Kidney glomerular epithelial cell (primary cell): ENCODE measurements at places on chromosomes 5 and 9.

DNA sequence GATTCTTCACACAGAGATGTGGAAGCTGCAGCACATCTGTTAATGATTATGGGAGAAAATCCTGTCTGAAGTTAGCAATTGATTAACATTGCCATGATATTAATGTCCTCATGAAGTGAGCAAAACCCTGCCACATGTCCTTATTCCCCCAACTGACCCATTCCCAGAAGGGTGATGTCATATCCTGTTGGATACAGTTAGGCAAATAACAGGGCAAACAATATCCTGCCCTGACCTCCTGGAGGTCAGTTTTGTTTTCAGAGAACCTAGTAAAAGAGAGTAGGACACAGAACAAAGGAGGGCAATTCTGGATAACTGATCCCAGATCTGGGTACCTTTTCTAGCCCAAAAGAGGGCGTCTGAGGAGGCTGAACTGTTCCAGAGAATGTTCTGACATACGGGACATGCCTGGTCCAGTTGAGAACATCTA is 11.0 kb downstream of the ABLIM3 start:
- DNase-seq, result peak; percentile 59

DNA sequence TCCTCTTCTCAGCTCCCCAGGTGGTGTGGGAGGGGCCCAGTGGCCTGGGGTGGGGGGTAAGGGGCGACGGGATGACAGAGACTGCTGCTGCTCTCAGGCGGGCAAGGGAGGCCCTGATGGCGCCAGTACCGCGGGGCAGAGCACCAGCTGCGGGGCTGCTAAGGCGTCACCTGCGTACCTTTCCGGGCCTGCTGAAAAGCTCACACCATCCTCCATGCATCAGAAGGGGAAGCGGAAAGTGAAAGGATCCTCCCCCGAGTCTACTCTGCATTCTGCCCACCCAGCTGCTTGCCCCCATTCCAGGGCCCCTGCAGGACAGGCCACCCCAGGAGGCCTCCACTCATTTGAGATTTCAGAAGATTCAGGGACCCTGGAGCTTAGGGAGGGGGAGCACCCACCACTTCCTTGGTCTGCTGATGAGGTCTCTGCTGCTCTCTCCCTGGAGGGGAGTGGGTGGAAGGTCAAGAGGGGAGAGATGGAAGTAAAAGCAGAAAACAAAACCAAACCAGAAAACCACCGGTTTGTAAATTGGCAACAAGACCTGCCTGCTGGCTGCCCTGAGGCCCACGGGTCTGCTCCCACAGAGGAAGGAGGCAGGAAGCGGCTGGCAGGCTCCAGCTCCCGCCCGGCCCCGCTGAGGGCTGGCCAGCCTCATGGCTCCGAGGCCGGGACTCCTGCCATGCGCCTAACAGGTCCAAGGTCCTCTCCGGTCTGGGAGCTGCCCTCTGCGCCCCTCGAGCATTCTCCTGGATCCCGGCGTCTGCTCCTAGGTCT is 33.6 kb downstream of the PRRT1B start:
- DNase-seq, result no peak

GRCh38 chr9:94076557-94076956 is 7.7 kb upstream of the PTPDC1 start:
- no peak for DNase-seq

GRCh38 chr9:124174433-124174832 is 83.3 kb upstream of the NEK6 start:
- no peak for DNase-seq

DNA sequence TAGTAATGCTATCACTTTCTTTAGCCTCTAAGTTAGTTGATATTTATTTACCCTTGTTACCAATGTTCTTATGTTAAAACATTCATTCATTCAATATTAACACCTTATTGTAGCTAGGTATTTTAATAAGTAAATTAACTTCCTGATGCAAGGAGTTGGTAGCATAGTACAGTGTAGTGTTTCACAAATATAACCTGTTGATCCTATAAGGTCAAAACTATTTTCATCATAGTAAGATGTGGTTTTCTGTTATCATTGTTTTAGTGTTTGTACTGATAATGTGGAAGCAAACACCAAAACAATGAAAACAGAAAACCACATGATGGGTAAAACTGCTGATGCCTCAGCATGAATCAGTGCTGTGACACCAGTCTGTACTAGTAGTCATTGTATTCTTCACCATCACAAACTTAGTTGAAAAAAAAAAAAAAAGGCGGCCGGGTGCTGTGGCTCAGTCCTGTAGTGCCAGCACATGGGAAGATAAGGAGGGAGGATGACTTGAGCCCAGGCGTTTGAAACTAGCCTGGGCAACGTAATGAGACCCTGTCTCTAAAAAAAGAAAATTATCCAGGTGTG is 36.5 kb downstream of the ZCCHC7 start:
- peak; percentile 10 for DNase-seq

DNA sequence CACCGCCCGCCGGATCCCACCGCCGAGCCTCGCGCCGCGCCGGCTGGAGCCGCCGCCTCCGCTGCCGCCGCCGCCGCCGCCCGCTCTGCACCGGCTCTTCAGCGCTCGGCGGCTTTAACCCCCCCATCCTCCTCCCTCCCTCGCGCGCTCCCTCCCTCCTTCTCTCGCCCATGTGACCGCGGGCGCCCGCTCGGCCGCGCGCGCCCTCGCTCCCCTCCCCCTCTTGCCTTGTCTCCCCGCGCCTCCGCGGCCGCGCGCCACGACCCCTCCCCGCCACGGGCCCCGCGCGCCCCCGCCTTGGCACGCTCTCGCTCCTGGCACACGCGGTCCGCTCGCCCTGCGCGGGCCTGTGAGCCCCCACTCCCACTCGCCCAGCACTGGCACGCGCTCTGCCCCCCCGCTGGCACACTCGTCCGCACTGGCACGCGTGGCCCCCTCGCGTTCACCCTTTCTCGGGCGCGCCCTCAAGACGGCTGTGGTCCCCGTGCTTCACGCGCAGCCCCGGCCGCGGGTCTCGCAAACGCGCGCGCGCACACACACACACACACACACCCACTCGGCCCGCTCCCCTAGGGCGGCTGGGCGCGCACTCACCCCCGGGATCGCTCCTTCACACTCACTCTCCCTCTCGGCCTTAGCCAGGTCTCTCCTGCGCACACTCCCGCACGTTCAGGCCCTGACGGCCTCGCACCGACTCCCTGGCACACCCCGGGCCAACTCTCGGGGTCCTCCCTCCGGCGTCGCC is at the start of gene CNTFR:
TSS of gene CNTFR (minus strand) at position 89 of the 745 bp plus-strand sequence. CDS start 20,743 bp downstream, outside the sequence.
- no peak for DNase-seq

DNA sequence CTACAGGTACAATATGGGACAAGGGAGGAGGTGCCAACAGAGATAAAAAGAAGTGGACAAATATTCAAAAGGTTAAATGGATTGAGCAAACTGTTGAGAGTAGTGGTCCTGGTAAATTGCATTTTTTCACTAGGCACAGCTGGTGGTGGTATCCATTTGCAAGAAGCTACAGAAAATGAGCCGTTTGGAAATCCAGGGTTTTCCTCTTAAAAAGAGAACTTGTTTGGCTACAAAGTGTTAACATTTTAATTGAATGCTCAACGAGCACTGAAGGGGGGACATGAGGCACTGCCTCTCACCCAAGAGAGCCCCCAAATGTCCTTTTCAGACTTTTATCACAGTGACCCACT is 491 bp upstream of the ZCCHC9 start:
- no peak for DNase-seq

GRCh38 chr5:77748160-77748559 is 28.0 kb downstream of the TBCA start:
- no peak for DNase-seq

DNA sequence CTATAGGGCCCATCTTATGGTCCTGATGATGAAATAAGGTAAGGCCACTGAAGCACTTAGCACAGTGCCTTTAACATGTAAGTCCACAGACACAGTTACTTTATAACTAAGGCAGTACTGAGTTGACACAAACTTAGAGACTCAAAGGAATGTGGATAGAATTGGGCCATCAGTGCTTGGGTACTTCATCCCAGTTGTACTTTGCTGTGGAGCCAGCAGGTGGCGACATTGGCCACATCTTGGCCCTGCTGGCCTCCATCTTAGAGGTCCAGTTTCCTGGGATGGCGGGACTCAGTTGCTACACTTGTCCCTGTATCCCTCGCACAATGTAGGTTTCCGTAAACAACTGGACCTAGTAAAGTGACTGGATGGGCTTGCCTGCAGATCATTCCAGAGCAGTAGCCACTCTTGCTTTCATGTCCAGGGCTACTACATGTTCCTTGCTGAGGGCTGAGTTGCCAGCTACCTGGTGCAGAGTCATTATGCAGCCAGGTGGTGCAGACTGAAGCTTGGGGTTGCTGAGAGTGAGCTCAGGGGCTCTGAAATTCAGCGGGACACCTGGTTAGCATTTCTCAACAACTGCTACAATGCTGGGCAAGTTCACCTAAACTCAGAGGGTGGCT is 10.6 kb downstream of the MTAP start:
- peak; percentile 74 for DNase-seq

GRCh38 chr5:122810405-122810804 is 35.0 kb upstream of the SNX24 start:
- no peak for DNase-seq

DNA sequence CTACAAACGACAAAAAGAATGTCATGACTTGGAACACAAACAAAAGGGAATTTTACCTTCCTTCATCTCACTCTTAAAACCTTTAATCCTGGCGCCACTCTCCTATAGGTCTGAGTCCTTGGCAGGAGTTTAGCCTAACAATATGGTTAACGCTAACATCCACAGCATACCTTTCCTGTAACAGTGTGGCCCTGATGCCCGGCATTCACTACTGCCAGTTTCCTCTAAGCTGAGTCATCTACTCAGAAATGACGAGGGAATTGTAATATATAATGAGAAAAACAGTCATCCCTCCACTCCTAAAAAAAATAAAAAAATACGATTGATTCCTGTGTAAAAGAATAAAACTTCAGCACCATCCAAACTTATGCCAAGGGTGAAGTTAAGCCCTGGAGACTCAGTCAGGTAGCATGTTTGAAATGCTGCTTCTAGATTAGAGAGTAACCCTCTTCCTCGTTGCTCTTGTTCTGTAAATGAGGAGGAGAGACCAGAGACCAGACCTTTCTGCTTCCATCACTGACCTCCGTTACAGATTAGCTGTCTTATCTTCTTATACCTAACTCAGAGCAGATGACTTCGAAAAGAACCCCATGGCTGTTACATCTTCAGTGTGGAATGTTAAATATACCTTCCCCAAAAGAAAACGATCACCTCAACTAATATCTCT is 37.4 kb downstream of the CCDC125 start:
- DNase-seq, result no peak

DNA sequence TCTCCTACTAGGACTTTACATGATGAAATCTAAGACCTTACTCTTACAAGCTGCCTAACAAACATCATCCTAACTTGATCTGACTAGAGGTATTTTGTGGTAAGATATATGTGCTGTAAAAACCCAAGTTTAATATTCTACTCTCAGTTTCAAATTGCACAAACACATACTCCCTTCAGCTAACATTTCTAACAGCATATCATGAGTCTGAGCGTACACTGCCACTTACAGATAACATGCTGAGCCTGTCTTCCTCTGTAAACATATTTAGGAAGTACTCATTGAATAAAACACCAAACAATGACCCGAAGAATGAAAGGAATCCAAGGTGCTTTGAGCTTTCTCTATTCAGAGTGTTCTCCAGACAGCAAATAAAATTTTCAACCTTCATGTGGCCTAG is 7.9 kb upstream of the ESM1 start:
- no peak for DNase-seq

GRCh38 chr9:131505012-131505411 is 2.3 kb downstream of the POMT1 start:
- no peak for DNase-seq

GRCh38 chr9:64773491-64773931 is 511.5 kb downstream of the FOXD4L5 start:
- no peak for DNase-seq

- no peak for DNase-seq
Measured at GRCh38 chr9:84937180-84937579, 267.7 kb downstream of the NTRK2 start.

DNA sequence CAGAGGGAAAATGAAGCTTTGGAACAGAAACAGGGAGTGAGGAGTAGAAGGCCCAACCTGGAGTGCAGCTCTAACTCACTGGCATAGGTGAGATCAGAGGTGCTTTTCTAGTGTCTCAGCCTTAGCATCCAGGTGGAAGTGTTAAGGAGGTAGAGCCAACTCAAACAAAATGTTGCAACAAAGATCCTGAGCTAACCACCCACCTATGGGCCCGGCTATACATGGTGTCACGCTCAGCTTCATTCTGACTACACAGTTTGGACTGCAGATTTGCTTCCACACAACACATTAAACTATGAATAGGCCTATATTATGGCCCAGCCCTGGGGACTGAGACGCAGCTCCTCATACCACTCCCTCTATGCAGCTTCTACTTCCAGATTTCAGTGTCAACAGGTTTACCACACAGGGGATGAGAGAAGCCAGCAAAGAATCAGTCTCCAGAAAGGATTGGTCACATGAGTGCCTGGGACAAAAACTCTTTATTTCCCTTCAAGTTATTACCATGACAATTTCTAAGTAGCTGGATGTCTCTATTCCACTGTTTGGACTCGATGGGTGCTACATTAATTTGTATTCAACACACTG is 9.0 kb downstream of the C5orf63 start:
- no peak for DNase-seq

- DNase-seq, result peak; percentile 71
Measured at GRCh38 chr9:86721843-86722705, 225.2 kb downstream of the GAS1 start.

- peak; percentile 52 for DNase-seq
Measured at GRCh38 chr9:6355728-6356127, 27.6 kb downstream of the TPD52L3 start.

GRCh38 chr5:153520137-153520536 is 29.7 kb downstream of the GRIA1 start:
- no peak for DNase-seq

- DNase-seq, result peak; percentile 72
Measured at GRCh38 chr5:5014586-5015235, 125.4 kb upstream of the ADAMTS16 start.

- DNase-seq, result no peak
Measured at GRCh38 chr5:93236807-93237421, 344.1 kb downstream of the NR2F1-AS1 start.

DNA sequence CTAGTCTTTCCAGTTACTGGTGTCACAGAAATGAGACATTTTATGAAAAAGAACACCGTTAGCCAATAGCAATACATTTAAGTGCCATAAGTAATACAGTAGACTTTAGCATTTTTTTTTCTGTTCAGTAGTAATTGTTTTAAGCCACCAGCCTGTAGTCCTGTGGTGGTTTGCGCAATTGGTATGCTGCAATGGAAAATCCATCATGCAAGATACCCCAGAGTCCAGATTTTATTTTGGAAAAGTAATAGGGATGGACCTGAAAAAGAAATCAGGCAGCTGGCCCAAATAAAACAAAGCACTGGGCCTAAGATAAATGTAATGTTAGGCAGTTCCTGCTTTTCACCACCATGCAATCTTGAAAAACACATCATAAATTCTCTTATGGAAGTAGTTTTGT is 94.6 kb upstream of the RASGRF2 start:
- DNase-seq, result no peak
